ENCODE measurements at places on chromosomes 7 and 10. TPM values are rescaled to one million over a fixed set of nuclear protein-coding genes. Genes with fewer than 3 reads are reported as not detected.

PRRT4 gene
- total RNA-seq: 0.56 TPM

SLC26A3 gene
- total RNA-seq: not detected

ZNF117 gene
- total RNA-seq: 7.7 TPM

PRPF18 gene
- total RNA-seq: 15.3 TPM

PVRIG gene
- not detected for total RNA-seq

SCIN gene
- total RNA-seq: not detected

PNLIPRP3 gene
- not detected for total RNA-seq

C10orf105 gene
- not detected for total RNA-seq

ADK gene
- total RNA-seq: 26.6 TPM

SPDYE6 gene
- not detected for total RNA-seq

LEP gene
- total RNA-seq: not detected

UCN3 gene
- total RNA-seq: not detected

AKR1E2 gene
- 3.1 TPM for total RNA-seq

FRMPD2 gene
- not detected for total RNA-seq

CFAP69 gene
- 8.4 TPM for total RNA-seq

BEND7 gene
- total RNA-seq: 0.64 TPM

ADAMTS14 gene
- total RNA-seq: 0.50 TPM

RASSF4 gene
- total RNA-seq: 7.4 TPM

GCK gene
- 0.69 TPM for total RNA-seq

GPR15LG gene
- not detected for total RNA-seq

GARIN1A gene
- 0.19 TPM for total RNA-seq

DGKI gene
- 1.1 TPM for total RNA-seq

ACTL6B gene
- total RNA-seq: not detected

ENTPD1 gene
- 0.49 TPM for total RNA-seq

Measured in cardiac ventricle fibroblast (primary cell).